SHP77 (cell line): ENCODE measurements at places on chromosomes 11 and 22.

DNA sequence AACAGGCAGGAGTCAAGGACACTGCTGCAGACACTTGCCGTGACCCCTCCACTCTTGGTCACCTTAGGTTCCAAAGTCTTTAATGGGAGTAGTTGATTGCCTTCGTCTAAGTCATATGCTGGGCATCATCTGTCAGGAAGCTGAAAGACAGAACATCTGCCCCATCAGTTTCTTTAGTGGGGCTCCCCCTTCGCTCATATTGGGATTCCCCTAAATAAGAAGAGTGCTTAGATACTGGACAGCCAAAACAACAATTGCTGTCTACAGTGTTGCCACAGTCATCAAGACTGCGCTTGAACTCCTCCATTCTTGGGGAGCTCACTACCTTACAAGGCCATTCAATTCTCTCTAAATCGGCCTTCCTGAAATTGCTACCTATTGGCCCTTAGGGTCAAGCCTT is 58.5 kb downstream of the UBASH3B start:
- no peak for DNase-seq

GRCh38 chr22:45970705-45971407 is 6.1 kb downstream of the WNT7B start:
- DNase-seq, result no peak

DNA sequence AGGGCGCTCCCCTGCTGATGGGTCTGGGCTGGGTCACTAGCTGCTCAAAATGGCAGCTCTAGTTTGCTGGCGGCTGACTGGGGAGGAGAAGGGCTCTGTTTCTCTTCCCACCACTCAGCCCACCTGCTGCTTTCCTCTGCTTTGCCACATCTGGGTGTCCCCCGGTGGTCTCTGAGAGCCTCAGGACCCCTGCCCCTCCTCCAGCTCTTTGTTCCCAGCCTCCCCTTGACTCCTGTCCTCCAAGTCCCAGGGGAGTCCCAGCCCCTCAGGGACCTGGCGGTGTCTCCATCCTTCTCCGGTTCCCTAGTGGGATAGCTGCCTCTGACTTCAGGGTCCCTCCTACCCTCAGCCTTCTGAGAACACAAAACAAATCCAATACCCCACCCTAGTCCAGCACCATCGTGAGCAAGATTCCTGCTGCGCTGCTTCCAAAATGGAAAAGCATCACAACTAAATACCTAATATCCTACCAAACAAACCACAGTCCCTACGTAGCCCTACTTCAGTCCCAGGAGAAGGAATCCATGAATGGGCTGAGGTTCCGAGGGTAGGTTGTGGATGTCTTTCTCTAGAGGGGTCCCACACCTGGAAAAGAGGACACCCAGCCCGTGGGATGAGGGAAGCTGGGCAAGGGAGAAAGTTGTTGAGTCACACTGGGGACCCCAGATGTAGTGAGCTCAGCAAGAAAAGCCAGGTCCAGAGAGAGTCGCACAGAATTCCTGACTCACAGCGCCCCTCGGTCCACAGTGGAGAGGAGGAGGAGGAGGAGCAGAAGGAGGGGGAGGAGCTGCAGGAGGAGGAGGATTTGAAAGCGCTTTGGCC is 45.0 kb upstream of the NNMT start:
- no peak for DNase-seq

- DNase-seq, result no peak
Observed at GRCh38 chr11:68338051-68338780, 25.8 kb downstream of the LRP5 start.

DNA sequence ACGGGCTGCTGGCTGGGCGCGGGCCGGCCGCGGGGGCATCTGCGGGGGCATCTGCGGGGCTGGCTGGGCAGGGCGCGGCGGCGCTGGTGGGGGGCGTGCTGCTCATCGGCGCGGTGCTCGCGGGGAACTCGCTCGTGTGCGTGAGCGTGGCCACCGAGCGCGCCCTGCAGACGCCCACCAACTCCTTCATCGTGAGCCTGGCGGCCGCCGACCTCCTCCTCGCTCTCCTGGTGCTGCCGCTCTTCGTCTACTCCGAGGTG is 194 bp downstream of the DRD4 start:
- DNase-seq, result no peak

DNA sequence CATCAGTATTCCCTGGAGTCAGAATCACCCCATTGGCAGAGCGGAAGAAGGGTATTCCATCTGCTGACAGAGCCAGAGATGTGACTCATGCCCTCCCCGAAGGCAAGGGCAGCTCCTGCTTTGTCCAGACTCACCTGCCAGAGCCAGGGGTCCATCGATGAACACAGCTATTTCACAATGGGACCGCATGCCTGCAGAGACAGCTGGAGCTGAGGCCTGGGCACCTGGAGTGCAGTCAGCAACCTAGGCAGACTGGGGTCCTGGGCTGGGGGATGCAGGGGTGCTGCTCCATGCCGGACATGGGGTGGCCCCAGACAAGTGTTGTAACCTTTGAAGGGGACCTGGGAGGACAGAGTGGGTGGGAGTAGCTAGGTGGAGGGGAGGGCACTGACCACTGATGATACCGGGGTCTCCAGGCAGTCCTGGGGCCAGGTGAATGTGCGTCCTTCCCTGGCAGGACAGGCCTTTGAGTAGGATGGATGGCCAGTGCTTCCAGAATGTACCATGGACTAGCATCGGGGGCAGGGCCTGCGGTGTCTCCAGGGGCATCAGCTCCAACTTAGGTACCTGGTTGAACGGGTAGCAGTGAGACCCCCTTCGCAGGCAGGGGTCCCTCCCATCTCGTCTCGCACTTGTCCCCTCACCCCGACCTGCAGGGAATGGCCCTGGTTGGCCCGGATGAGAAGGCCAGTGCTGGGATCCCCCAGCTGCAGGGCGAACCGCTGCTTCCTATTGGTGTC is 1.7 kb downstream of the TRPT1 start:
- DNase-seq, result no peak

GRCh38 chr22:39666926-39667325 is 96.4 kb downstream of the CACNA1I start:
- no peak for DNase-seq

DNA sequence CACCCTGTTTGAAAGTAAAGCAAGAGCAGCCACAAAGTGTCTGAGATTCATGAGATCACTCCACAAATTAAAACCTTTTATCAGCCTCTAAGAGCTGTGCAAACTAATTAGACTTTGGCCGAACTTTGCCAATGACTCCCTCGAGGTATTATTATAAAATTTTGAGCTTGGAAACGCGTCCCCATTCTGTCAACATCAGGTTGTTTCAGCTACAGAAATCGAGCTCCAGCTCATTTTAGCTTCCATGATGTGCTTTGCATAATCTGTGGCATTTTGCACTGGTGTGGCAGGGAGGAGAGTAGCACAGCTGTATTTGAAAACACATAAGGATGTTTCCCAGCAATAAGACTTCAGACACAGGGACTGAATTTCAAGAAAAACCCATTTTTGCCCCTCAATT is 872.2 kb downstream of the NTM start:
- DNase-seq, result no peak

- no peak for DNase-seq
Observed at GRCh38 chr11:12865863-12866595, 143.1 kb upstream of the RASSF10 start.

DNA sequence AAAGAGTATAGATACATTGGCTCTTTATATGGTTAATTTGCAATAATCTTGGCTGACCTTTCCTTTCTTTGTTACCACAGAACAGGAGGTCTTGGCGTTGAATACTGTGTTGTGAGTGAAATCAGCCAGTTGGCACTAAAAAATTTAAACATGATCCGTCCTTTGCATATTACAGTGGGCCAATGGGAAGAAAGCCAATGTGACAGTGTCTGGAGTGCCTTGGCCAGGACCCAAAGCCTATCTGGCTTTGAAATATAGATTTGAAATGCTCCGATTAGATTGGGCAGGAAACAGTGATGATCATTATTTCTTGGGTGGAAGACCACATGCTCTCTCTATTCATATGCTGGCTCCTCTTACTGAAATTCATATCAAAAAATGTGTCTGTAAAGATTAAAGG is 339.6 kb upstream of the ANO3 start:
- DNase-seq, result no peak

GRCh38 chr22:44997060-44997459 is 12.7 kb downstream of the PHF21B start:
- DNase-seq, result no peak

DNA sequence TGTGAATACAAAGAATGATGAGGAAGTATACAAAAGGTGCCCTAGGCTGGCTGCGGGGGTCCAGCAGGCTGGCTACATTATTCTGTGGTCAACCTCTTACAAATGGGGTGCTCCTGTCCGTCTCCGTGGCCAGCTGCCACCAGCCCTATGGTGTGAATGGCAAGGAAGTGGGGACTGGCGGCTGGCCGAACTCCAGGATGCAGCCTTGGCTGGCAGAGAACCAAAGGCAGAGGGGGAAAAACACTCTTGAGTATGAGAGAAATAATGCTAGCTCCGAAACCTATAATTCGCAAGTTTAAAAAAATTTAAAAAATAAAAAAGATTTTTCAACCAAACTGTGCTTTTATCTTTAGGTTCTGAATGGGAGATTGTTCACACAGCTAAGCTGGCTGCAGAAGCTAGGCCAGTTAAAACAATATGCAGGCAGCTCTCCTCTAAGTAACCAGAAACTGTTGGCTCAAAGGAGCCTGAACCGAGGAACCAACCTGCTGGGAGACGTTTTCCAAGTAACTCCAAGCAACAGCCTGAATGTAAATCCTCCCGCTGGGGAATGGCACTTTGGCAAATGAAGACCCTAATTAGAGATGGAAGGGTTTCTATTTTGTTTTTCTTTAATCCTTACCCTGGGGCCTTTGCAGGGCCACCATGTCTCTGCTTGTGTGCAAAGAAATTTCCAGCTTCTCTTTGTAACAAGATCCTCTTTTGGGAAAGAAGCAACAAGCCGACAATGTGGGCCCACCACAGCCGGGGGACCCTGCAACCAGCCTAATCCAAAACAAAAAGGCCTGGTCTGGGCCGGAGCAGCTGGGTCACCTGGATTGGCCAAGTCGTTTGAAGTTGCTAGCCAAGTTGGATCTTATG is 50.2 kb downstream of the C22orf31 start:
- DNase-seq, result no peak

DNA sequence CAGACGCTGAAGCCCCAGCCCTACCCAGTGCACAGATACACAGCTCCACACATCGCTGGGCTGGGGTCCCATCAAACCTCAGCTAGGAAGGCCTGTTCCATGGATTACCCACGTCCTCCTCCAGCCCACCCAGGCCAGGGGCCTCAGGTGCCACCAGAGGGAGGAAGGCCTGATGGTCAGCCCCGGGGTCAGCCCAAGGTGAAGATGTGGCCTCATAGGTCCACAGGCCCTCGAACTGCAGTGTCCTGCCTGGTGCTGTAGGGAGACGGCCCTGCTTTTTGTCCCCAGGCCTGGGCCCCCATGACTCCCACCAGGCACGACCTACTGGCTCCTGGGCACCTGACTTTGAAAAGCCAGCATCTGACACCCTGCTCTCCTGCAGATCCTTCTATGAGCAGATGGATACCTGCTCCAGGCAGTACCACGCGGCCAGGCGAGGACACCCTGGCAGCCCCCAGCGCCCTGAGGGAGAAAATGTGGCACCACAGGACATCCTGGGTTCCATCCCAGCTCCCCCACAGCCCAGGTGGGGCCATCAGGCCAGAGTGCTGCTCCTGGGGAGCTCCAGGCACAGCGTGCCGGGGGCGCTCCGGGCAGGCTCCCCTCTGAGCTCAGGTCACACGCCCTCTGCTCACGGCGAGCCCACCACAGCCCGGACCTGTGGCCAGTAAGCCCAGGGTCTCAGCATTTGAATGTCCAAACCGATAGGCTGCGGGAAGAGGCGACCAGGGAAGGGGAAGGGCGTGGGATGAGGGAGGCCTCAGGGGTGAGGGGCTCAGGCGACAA is 15.8 kb upstream of the MOB2 start:
- DNase-seq, result no peak

- no peak for DNase-seq
Observed at GRCh38 chr11:115545581-115546210, 41.5 kb upstream of the CADM1 start.

DNA sequence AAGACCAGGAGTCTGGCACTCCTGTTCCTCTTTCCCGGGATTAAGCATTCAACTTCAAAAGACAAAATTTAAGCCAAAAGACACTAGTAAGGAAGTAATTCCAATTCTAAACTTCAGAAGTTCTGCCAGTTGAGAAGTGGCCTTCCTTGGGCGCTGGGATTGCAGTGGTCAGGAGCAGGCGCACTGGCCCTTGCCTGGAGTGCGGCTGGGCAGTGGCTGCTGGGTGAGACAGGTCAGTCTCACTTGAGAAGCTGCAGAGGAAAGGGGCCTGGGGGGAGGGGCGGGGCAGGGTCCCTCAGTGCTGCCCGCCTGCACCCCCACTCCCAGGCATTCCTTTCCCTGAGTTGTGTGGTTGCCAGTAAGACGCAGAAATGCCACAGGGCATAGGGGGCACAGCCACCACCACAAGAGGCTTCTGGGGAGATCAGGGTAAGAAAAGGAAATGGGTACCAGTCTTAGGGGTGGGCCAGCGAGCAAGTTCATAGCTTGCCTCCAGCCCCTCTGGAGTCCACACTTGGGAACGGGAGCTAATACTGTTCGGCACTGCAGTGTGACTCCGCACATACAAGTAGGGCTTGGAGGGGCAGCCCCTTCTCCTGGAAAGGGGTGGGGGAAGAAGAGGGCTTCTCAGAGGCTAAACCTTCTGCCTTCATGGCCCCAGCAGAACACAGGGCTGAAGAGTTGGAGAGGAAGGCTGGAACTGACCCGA is 5.5 kb downstream of the MRPL49 start:
- DNase-seq, result no peak

DNA sequence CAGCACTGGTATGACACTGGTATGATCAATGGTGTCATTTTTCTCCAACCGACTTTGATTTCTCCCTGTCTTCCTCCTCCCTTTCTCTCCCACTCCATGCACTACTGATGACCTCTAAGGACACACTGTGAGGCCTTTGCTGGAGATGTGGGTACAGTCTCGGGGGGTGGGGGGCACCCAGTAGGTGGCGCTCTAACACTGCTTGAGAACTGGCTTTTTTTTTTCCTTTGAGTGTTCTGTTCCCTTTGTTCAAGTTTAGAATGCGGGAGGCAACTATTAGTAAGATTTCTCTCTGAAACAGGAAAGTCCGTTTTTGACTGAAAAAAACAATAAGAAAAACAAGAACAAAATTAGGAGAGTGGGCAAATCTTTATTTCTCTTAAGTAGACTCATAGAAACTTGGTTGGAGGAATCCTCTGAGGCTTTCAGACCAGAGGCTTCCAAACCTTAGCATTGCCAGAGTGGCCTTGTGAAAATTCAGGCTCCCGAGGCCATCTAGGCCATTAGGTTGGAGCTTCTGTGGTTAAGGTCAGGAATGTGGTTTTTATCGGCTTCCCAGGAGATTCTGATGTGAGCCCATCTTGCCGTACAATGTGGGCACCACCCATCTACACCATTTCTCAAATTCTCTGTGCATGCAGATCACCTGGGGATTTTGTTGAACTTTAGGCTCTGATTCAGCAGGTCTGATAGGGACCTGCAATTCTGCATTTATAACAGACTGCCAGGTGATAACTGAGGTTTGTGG is 43.2 kb downstream of the PANX1 start:
- DNase-seq, result no peak

DNA sequence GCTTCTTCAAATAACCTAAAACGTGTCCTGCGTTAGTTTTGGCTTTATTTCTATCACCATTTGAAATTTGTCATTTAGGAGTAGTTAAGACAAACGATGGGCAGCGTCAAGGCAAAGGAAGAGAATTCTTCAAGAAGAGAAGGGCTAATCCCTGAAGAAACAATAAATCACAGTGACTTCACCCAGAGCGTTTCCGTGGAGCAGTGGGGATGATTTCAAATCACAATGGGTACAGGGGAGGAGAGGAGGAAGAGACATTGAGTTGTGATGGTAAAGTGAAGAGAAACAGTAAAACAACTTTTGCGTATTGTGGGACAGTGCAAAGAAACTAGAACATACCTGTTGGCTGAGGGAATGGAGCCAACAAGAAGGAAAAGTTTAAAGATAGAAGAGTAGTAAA is 9.7 kb downstream of the PDGFD start:
- DNase-seq, result no peak

GRCh38 chr11:122344215-122344614 is 228.2 kb upstream of the BLID start:
- DNase-seq, result no peak
